ENCODE measurements at places on chromosomes 3 and 15. TPM values are rescaled to one million over a fixed set of nuclear protein-coding genes. Genes with fewer than 3 reads are reported as not detected.

ALDH1A3 gene
- total RNA-seq, result 41.1 TPM

- H3K4me1 ChIP-seq, result peaks cover 2% of the 10 kb centered on the region
- H3K27ac ChIP-seq, result no peak overlapping the region
- H3K27me3 ChIP-seq, result no peaks in the 10 kb centered on the region
- no peaks in the 10 kb centered on the region for H3K36me3 ChIP-seq
- H3K4me3 ChIP-seq, result no peak overlapping the region
- no peak for DNase-seq
Measured at GRCh38 chr15:60803059-60803458, 324.1 kb upstream of the ICE2 start.

DNA sequence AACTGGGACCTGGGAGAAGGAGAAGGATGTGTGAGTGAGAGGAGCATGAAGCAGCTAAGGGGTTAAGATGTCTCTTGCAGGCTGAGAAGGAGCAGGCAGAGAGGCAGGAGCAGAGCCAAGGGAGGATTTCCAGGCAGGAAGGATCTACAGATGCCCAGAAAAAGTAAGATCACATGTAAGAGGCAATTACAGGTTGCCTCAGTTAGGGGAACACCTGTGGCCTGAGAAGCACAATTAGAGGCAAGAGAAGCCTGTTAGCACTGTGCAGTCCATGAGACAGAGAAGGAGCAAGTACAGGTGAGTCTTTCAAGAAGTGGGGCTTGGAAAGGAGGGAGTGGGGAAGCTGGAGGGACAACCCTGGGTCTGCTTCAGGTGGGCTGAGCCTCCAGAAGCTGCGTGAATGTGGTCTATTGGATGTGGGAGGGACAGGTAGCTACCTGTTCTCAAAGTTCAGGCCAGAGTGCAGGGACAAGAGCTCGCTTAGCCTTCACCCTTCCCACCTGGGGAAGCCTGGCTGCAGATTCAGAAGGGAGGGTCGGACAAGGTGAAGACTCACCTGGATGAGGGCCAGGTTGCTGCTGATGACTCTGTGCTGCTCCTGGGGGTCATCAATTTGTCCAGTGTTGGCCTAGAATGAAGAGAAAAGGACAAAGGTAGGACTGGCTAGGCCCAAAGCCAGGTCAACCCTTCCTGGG lies 50.7 kb downstream of the SLC41A3 start:
- H3K27ac ChIP-seq, result no peak overlapping the region
- H3K4me1 ChIP-seq, result no peaks in the 10 kb centered on the region
- DNase-seq, result no peak
- H3K36me3 ChIP-seq, result peaks cover 73% of the 10 kb centered on the region
- no peak overlapping the region for H3K4me3 ChIP-seq
- no peaks in the 10 kb centered on the region for H3K27me3 ChIP-seq

- no peak overlapping the region for H3K27ac ChIP-seq
- no peak overlapping the region for H3K4me3 ChIP-seq
- no peak for DNase-seq
- no peaks in the 10 kb centered on the region for H3K4me1 ChIP-seq
Measured at GRCh38 chr3:188720215-188720614, 451.6 kb upstream of the TPRG1 start.

PPP1R14D gene
- not detected for total RNA-seq

- H3K4me1 ChIP-seq, result peaks cover 27% of the 10 kb centered on the region
- H3K27ac ChIP-seq, result no peak overlapping the region
- no peak for DNase-seq
- peaks cover 61% of the 10 kb centered on the region for H3K36me3 ChIP-seq
- no peaks in the 10 kb centered on the region for H3K27me3 ChIP-seq
- H3K4me3 ChIP-seq, result no peak overlapping the region
Measured at GRCh38 chr15:42279234-42279723, 6.0 kb upstream of the TMEM87A start.

- no peaks in the 10 kb centered on the region for H3K27me3 ChIP-seq
- no peaks in the 10 kb centered on the region for H3K4me1 ChIP-seq
- DNase-seq, result no peak
- no peak overlapping the region for H3K27ac ChIP-seq
- no peaks in the 10 kb centered on the region for H3K36me3 ChIP-seq
Measured at GRCh38 chr3:75014008-75014407, 399.5 kb upstream of the CNTN3 start.

MST1R gene
- total RNA-seq, result 2.4 TPM

All from tibial nerve (tissue), 4 donors.